ENCODE measurements at places on chromosomes 11 and 22. TPM values are rescaled to one million over a fixed set of nuclear protein-coding genes. Genes with fewer than 3 reads are reported as not detected.
A peak's percentile ranks its signal among the peaks of the same experiment; 100 is the strongest.

Gene KRTAP5-2
- total RNA-seq, result not detected

Gene GDPD4
- total RNA-seq, result not detected

Gene PMM1
- total RNA-seq, result 11.3 TPM

Gene TMEM191C
- total RNA-seq, result 0.74 TPM

GRCh38 chr22:50184902-50185374 is 775 bp upstream of the TRABD start:
- DNase-seq, result no peak
- H3K4me3 ChIP-seq, result peak overlapping the region; percentile 40
- H3K27ac ChIP-seq, result no peak overlapping the region

GRCh38 chr11:27571154-27571810 is 64.7 kb upstream of the LIN7C start:
- no peaks in the 10 kb centered on the region for H3K36me3 ChIP-seq
- no peak overlapping the region for H3K4me3 ChIP-seq
- no peak for DNase-seq
- peaks cover 6% of the 10 kb centered on the region for H3K4me1 ChIP-seq
- no peak overlapping the region for H3K27ac ChIP-seq
- no peaks in the 10 kb centered on the region for H3K27me3 ChIP-seq

DNA sequence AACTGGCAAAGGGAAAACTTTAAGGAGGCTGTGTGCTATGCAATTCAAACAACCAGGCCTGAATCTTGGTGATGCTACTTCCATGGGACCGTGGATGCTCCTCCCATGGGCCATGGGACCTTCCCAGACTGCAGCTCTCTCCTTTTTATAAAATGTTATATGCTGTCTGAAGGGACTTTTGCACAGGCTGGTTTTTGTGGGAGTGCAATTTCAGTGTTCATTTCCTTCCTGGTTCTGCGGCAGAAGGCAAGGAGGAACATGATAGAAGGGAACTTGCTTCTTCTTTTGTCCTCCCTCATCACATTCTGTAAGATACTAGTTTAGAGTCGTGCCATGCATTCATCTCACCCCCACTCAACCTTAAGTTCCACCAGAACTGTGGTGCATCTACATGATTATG is 68.9 kb downstream of the C11orf58 start:
- no peak overlapping the region for H3K27ac ChIP-seq
- no peaks in the 10 kb centered on the region for H3K27me3 ChIP-seq
- no peaks in the 10 kb centered on the region for H3K4me1 ChIP-seq
- no peak for DNase-seq
- peaks cover 4% of the 10 kb centered on the region for H3K36me3 ChIP-seq

DNA sequence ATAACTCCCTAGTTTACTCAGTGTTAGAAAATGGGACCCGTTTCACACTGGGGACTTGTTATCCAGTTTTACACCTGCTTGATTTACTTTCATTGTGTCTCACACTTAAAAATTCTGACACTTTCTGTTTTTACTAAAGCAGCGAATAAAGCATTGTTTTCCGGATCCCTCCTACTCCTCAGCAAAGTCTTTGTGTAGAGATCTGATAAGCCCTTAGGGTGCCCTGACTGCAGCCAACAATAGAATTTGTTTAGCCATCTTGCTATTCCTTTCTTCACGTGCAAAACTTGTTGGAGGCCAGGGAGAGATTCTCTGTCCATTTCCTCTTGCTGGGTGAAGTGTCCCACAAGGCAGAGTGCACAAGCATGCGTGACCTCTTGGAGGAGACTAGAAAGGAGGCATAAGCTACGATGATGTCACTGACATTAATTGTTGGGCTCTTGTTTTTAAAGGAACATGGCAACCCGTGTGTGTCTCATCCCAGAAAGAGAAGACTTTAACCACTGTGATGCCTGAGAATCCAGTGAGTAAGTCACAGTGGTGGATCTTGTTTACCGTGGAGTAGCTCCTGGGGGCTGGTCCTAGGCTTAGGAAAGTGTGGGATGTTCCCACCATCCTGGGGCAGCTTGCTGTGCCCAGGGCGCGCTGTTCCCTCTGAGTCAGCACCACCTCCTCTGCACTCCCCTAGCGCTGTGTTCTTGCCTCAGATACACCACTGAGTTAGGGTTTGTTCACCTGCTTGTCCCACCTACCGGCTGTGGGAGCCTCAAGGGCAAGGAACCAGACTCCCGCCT is 27.7 kb downstream of the MICAL2 start:
- no peak overlapping the region for H3K4me3 ChIP-seq
- no peaks in the 10 kb centered on the region for H3K36me3 ChIP-seq
- no peak for DNase-seq
- H3K4me1 ChIP-seq, result no peaks in the 10 kb centered on the region
- H3K27me3 ChIP-seq, result no peaks in the 10 kb centered on the region
- no peak overlapping the region for H3K27ac ChIP-seq

DNA sequence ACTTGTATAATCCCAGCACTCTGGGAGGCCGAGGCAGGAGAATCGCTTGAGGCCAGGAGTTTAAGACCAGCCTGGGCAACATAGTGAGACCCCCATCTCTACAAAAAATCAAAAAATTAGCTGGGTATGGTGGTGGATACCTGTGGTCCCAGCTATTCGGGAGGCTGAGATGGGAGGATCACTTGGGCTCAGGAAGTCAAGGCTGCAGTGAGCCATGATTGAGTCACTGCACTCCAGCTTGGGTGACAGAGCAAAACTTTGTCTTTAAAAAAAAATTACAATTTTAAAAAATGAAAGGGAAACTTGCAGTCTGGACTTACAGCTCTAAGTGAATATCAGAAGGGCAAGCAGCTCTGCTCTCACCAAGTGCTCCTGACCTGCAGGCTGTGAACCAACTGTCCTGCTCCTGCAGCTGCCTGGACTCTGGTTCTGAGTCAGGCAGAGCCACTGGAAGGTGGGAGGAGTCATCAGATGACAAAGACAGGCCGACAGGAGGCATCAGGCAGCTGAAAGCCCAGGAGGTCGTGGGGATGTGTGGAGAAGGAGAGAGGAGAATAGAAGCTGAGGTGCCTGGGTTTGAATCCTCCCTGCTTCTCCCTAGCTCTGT is 9.6 kb downstream of the SMTNL1 start:
- peaks cover 12% of the 10 kb centered on the region for H3K4me1 ChIP-seq
- H3K4me3 ChIP-seq, result no peak overlapping the region
- H3K27ac ChIP-seq, result no peak overlapping the region
- H3K36me3 ChIP-seq, result peaks cover 7% of the 10 kb centered on the region
- H3K27me3 ChIP-seq, result no peaks in the 10 kb centered on the region

GRCh38 chr22:20299746-20300136 is 20.1 kb downstream of the DGCR6L start:
- H3K27me3 ChIP-seq, result peaks cover 27% of the 10 kb centered on the region
- H3K27ac ChIP-seq, result no peak overlapping the region

DNA sequence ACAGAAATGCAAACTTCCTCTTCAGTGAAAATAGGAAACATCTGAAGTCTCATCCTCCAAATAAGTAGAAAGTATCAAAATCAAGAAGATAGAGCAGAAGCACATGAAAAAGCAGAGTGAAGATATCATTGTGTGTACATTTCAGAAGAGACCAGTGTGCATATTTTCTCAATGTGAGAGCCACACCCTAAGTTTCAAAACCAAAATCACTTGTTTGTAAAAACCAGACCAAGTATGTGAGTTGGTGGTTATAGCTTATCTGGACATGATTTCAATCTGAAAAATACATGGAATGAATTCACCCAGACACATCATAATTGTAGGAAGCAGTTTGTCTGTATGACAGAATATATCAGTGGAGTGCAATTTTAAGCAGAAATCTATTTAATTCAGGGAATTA is 536.0 kb downstream of the JRKL start:
- H3K27me3 ChIP-seq, result no peaks in the 10 kb centered on the region
- H3K4me1 ChIP-seq, result no peaks in the 10 kb centered on the region
- no peak overlapping the region for H3K27ac ChIP-seq
- no peaks in the 10 kb centered on the region for H3K36me3 ChIP-seq
- no peak for DNase-seq

- DNase-seq, result no peak
- H3K27ac ChIP-seq, result 0 out of 2 replicates have a peak overlapping the region, but pooled peaks have one; percentile 1
- H3K27me3 ChIP-seq, result no peaks in the 10 kb centered on the region
- H3K36me3 ChIP-seq, result no peaks in the 10 kb centered on the region
- peaks cover 16% of the 10 kb centered on the region for H3K4me1 ChIP-seq
Observed at GRCh38 chr11:64864135-64864472, 14.3 kb downstream of the EHD1 start.

DNA sequence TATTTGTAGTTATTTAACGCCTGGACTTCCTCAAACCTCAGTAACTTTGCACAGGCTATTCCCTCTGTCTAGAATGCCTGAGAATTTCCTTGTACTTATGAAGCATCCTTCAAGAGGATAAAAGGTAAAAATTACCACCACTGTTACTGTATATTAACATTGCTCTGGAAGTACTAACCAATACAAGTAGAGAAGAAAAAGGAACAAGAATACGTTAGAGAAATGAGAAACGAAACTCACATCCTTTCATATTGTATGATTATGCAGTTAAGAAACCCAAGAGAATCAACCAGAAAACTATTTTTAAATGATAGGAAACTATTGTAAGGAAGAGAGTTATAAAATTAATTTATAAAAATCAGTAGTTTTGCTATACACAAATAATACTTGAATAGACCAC is 48.2 kb upstream of the OR5P2 start:
- no peak for DNase-seq
- no peaks in the 10 kb centered on the region for H3K36me3 ChIP-seq
- H3K4me1 ChIP-seq, result no peaks in the 10 kb centered on the region
- no peaks in the 10 kb centered on the region for H3K27me3 ChIP-seq
- no peak overlapping the region for H3K4me3 ChIP-seq
- H3K27ac ChIP-seq, result no peak overlapping the region

- no peak overlapping the region for H3K4me3 ChIP-seq
- no peaks in the 10 kb centered on the region for H3K36me3 ChIP-seq
- DNase-seq, result no peak
- no peaks in the 10 kb centered on the region for H3K4me1 ChIP-seq
- H3K27ac ChIP-seq, result no peak overlapping the region
Observed at GRCh38 chr11:76083563-76084451, 122.5 kb downstream of the WNT11 start.

DNA sequence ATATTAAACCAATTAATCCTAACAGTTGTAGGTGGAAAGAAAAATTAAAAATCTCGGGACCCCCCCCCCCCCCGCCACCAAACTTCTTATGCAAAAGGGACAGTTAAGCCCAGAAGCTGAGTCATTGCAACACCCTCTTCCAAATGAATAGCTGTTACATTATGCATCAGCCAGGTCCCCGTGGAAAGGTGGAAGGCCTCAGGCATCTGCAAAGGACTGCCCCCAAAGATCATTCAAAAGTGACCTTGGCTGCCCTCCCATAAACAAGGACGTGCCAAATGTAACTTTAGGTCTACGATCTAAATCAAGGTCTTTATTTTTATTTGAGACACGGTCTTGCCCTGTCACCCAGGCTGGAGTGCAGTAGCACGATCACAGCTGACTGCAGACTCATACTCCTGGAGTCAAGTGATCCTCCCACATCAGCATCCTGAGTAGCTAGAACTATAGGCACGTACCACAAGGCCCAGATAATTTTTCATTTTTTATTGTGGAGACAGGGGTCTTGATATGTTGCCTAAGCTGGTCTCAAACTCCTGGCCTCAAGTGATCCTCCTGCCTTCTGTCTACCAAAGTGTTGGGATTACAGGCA is 22.8 kb downstream of the SYN3 start:
- H3K4me3 ChIP-seq, result no peak overlapping the region
- no peaks in the 10 kb centered on the region for H3K27me3 ChIP-seq
- H3K4me1 ChIP-seq, result peaks cover 13% of the 10 kb centered on the region
- no peak for DNase-seq
- no peaks in the 10 kb centered on the region for H3K36me3 ChIP-seq

DNA sequence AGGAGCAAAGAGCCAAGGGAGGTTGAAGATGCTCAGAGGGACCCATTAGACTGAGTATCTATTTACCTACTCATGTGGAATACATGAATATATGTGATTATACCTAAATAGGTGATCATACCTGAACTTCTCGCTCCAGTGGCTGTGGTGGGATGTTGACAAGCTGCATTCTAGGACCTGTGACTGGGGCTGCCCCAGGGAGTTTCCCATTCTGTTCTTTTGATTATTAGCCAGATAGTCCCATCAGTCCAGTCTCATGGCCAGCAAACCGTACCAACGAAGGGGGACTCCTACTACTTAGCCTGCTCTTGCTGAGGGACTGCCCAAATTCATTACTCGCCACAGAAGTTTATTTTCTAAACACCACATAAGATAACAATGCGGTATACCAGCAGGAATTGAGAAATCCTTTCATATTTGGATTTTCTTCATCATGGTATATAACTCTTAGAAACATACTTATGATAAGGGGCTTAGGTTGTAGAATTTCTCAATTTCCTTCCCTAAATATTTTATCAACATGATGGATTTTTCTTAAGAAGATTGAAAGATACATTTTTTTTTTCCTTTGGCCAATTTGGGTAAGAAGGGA is 273.9 kb downstream of the NTM start:
- H3K4me1 ChIP-seq, result peaks cover 27% of the 10 kb centered on the region
- no peaks in the 10 kb centered on the region for H3K27me3 ChIP-seq
- H3K27ac ChIP-seq, result no peak overlapping the region

- no peak for DNase-seq
- no peak overlapping the region for H3K4me3 ChIP-seq
- no peaks in the 10 kb centered on the region for H3K27me3 ChIP-seq
- no peaks in the 10 kb centered on the region for H3K36me3 ChIP-seq
- peaks cover 2% of the 10 kb centered on the region for H3K4me1 ChIP-seq
- no peak overlapping the region for H3K27ac ChIP-seq
Observed at GRCh38 chr11:134984421-134984820, 572.4 kb upstream of the B3GAT1 start.

DNA sequence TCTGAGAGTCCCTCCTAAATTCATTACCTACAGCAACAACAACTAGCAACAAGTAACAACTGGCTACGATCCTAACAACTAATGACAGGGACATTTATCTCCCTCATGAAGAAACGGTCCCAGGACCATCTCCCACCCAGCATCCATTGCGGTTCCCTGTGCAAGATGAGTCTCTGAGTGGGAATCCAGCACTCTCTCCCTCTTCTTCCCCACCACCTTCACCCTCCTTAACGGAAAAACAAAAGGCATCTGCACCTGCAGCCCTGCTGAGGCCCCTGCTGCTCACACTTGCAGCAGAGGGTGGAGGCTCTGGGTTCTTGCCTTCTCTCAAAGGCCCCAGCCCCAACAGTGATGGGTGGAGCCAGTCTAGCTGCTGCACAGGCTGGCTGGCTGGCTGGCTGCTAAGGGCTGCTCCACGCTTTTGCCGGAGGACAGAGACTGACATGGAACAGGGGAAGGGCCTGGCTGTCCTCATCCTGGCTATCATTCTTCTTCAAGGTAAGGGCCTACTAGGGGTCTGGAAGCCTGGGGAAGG is at the start of gene CD3G:
TSS of gene CD3G (plus strand) at position 364 of the 535 bp plus-strand sequence. CDS start at position 444, 80 bp downstream.
- no peaks in the 10 kb centered on the region for H3K4me1 ChIP-seq
- no peak for DNase-seq
- H3K4me3 ChIP-seq, result no peak within 1 kb of the TSS
- no peaks in the 10 kb centered on the region for H3K36me3 ChIP-seq
- peaks cover 3% of the 10 kb centered on the region for H3K27me3 ChIP-seq

- H3K27me3 ChIP-seq, result no peaks in the 10 kb centered on the region
- H3K36me3 ChIP-seq, result no peaks in the 10 kb centered on the region
Observed at GRCh38 chr11:70883323-70883940, 368.9 kb downstream of the SHANK2 start.
